Activated CD8-positive, alpha-beta memory T cell treated with anti-CD3 and anti-CD28 coated beads, Interleukin-2, amount 10 ng/mL, durations not matched to agents 7 days and 5 days (primary cell): ENCODE measurements at places on chromosomes 2 and 18. TPM values are rescaled to one million over a fixed set of nuclear protein-coding genes. Genes with fewer than 3 reads are reported as not detected.

DNA sequence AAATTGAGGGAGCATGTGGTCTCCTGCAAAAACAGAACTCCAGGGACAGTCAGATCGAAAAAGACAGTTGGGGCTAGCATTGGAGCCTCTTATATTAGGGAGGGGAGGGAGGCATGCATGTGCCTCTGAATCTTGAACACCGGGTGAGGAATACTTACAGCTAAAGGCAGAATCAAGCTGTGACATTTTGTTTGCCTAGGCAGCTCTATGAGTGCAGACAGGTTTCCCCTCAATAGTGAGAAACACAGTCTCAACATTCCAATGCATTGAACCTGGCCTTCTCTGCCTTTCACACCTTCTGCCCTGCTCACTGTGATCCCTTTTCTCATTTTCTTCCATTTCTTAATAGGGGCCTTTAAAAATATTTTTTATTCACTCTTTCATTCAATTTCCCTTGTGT, 140.4 kb downstream of the THSD7B start:
- no peak overlapping the region for H3K27ac ChIP-seq
- H3K27me3 ChIP-seq, result no peaks in the 10 kb centered on the region
- no peaks in the 10 kb centered on the region for H3K4me1 ChIP-seq
- no peaks in the 10 kb centered on the region for H3K36me3 ChIP-seq

DNA sequence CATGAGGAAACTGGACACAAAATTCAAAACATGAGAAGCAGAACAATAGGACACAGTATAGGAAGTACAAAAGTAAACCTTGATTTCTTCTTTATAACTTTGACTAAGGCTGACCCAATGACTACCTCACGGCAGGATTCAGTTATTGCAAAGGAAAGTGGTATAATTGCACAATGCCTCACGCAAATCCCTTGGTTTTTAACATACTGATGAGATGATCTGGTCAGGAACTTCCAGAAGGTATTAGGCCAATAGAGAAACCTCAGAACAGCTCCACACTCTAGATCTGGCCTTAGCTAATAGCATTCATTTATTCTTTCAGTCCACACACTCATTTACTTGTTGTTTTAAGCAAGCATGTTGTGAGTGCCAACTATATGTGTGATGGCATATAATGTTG, 1526.9 kb upstream of the ACVR2A start:
- H3K4me1 ChIP-seq, result no peaks in the 10 kb centered on the region
- no peak overlapping the region for H3K4me3 ChIP-seq

DNA sequence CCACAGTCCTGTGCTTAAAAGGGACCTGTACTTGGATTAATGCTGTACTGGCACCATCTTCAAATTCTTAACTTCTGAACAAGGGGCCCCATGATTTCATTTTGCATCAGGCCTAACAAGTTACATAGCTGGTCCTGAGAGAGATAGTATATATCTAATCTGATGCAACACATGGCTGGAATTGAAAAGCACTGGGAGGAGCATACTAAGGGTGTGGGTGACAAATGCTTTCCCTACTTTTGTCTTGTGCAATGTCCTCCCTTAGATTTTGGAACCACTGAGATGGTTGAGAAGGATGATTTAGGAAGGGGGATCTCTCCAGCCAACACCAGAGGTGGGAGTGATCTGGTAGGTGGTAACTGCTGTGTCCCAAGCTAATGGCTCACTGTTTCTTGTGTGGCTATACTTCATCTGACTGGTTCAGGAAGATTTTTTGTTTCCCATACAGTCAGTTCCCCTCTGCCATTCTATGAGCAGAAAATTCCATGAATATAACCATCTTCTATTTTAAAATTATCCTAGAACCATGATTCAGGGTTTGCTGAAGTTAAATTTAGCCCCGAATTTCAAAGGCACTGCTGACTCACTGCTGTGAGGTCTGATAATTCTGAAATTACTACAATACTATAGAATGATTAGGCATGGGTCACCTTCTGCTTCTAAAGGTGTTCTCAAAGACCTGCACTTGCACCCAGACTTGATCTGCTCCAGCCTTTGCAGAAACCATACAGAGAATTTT, 108.3 kb upstream of the NCKAP5 start:
- DNase-seq, result no peak
- H3K36me3 ChIP-seq, result no peaks in the 10 kb centered on the region
- H3K27ac ChIP-seq, result no peak overlapping the region
- no peaks in the 10 kb centered on the region for H3K4me1 ChIP-seq
- H3K4me3 ChIP-seq, result no peak overlapping the region
- peaks cover 19% of the 10 kb centered on the region for H3K27me3 ChIP-seq

GRCh38 chr2:29763371-29763770, 158.0 kb downstream of the ALK start:
- peaks cover 3% of the 10 kb centered on the region for H3K27me3 ChIP-seq
- no peak for DNase-seq
- H3K4me3 ChIP-seq, result no peak overlapping the region
- no peaks in the 10 kb centered on the region for H3K4me1 ChIP-seq
- H3K36me3 ChIP-seq, result no peaks in the 10 kb centered on the region

GRCh38 chr2:226478109-226478809, 321.4 kb downstream of the IRS1 start:
- H3K27ac ChIP-seq, result no peak overlapping the region
- DNase-seq, result no peak
- no peaks in the 10 kb centered on the region for H3K36me3 ChIP-seq
- H3K4me1 ChIP-seq, result no peaks in the 10 kb centered on the region

DNA sequence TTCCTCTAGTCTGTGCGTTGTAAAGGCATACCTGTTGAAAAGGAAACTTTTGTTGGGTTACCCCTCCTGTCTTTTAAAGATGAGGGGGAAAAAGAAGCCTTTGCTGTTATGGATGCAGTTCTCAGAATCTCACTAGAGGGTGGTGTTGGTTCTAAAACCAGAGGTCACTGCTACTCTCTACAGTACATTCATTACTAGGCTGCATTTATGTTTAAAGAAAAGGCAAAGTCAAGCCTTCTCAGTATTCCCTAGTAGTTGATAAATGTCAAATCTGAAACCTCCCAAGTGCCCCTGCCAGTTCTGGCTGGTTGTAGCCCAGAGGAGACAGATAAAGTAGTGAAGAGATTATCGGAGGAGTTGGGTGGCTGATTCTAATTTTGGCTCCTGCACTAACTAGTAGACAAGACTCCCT, 1.4 kb upstream of the PLCL1 start:
- peaks cover 20% of the 10 kb centered on the region for H3K4me1 ChIP-seq
- no peak overlapping the region for H3K4me3 ChIP-seq
- peaks cover 55% of the 10 kb centered on the region for H3K27me3 ChIP-seq
- no peak for DNase-seq
- no peak overlapping the region for H3K27ac ChIP-seq

GRCh38 chr2:627926-628560, 49.2 kb downstream of the TMEM18 start:
- H3K27me3 ChIP-seq, result peaks cover 4% of the 10 kb centered on the region
- H3K4me3 ChIP-seq, result no peak overlapping the region
- no peak overlapping the region for H3K27ac ChIP-seq

GRCh38 chr18:55864281-55864680, 276.3 kb upstream of the TCF4 start:
- no peaks in the 10 kb centered on the region for H3K27me3 ChIP-seq
- H3K4me3 ChIP-seq, result no peak overlapping the region
- H3K36me3 ChIP-seq, result no peaks in the 10 kb centered on the region
- no peaks in the 10 kb centered on the region for H3K4me1 ChIP-seq

GRCh38 chr2:61727746-61728145, 126.1 kb downstream of the FAM161A start:
- no peaks in the 10 kb centered on the region for H3K4me1 ChIP-seq
- peaks cover 3% of the 10 kb centered on the region for H3K27me3 ChIP-seq
- no peaks in the 10 kb centered on the region for H3K36me3 ChIP-seq
- H3K4me3 ChIP-seq, result no peak overlapping the region
- no peak overlapping the region for H3K27ac ChIP-seq

DNA sequence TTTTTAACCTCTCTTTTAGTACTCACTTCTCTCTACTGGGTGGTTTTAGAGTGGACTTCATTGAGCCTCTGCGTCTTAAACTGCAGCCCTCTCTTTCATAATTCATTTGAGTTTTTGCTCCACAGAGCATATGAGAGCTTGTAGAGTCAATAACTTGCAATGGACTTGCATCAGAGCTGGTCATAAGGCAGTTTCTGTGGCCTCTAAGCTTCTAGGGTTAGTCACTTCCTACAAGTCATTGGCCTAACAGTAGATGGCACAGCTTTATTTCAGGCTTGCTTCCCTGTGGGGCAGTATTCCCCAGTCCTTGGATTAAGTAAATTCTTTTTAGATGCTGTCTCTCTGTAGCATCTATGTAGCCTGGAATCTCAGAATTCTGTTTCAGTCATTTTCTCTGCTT, 1435.7 kb downstream of the LRP1B start:
- H3K4me1 ChIP-seq, result no peaks in the 10 kb centered on the region
- no peak overlapping the region for H3K27ac ChIP-seq
- H3K27me3 ChIP-seq, result no peaks in the 10 kb centered on the region
- no peak for DNase-seq

GRCh38 chr2:855177-855576, 95.5 kb upstream of the SNTG2 start:
- H3K4me1 ChIP-seq, result peaks cover 16% of the 10 kb centered on the region
- no peak overlapping the region for H3K27ac ChIP-seq
- no peak for DNase-seq
- H3K4me3 ChIP-seq, result no peak overlapping the region
- no peaks in the 10 kb centered on the region for H3K27me3 ChIP-seq

DNA sequence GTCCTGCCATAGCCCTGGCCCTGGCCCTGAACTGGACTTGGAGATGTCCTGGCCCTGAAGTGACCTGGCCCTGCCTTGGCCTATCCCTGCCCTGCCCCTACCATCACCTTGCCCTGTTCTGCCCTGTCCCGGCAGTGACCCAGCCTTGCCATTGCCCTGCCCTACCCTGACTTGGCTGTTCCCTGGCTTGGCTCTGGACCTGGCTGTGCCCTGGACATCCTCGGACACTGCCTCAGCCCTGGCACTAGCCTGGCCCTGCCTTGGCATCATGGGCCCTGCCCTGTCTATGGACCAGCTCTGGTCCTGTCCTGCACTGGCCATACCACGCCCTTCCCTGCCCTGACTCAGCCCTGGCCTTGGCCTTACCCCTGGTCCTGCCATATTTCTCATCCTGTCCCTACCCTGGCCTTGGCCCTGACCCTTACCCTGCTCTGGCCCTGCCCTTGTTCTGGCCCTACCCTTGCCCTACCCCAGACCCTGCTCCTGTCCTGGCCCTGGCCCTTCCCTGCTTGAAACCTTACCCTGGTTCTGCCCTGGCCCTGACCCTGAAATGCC, 6.1 kb upstream of the ANKRD62 start:
- H3K4me1 ChIP-seq, result no peaks in the 10 kb centered on the region
- H3K36me3 ChIP-seq, result no peaks in the 10 kb centered on the region
- H3K27me3 ChIP-seq, result peaks cover 16% of the 10 kb centered on the region
- DNase-seq, result no peak
- H3K27ac ChIP-seq, result no peak overlapping the region

GRCh38 chr18:5972298-5972697, 77.0 kb upstream of the TMEM200C start:
- H3K4me1 ChIP-seq, result peaks cover 7% of the 10 kb centered on the region
- no peaks in the 10 kb centered on the region for H3K36me3 ChIP-seq
- H3K27ac ChIP-seq, result no peak overlapping the region
- no peak overlapping the region for H3K4me3 ChIP-seq
- H3K27me3 ChIP-seq, result no peaks in the 10 kb centered on the region

DNA sequence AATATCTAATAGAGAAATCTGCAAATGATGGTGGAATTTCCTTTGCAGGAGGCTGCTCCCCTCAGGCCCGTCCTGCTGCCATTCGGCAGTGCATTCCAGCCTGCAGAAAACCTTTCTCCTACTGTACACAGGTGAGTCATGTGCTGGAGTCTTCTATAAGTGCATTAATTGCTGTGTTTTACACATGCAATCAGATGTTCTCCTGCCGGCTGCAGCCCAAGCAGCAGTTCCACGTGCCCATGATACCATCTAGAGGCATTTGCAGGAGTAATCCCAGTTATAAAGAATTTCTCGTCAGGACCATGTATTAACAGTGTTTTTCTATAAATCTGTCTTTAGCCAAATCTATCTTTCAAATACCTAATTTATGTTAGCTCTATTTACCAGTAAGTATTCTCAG, 304.7 kb upstream of the HNMT start:
- no peak overlapping the region for H3K27ac ChIP-seq
- H3K4me1 ChIP-seq, result no peaks in the 10 kb centered on the region
- no peaks in the 10 kb centered on the region for H3K36me3 ChIP-seq
- H3K27me3 ChIP-seq, result no peaks in the 10 kb centered on the region
- no peak for DNase-seq

- no peak overlapping the region for H3K4me3 ChIP-seq
- no peak for DNase-seq
- no peaks in the 10 kb centered on the region for H3K27me3 ChIP-seq
- H3K36me3 ChIP-seq, result no peaks in the 10 kb centered on the region
- H3K27ac ChIP-seq, result no peak overlapping the region
- H3K4me1 ChIP-seq, result no peaks in the 10 kb centered on the region
These were observed 1399.0 kb upstream of the ZEB2 start for GRCh38 chr2:145918951-145919350.

DNA sequence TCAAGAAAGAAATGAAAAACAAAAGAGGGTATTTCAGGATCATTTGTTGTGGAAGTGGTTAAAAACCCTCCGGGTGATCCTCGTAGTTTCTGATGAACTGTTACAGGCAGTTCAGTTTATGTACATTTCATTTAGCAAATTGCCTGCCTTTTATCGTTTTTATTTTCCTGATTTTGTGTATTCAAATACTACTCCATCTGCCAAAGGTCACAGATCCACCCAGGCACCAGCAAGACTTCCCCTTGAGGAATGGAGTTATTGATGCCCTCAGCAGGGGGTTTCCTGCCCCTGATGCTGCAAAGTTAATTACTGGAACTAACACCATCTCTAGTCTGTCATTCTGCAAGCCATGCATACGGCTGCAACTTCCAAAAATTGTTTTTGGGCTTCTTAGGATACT, 641.9 kb downstream of the SLC4A3 start:
- no peak overlapping the region for H3K27ac ChIP-seq
- H3K4me1 ChIP-seq, result no peaks in the 10 kb centered on the region
- no peaks in the 10 kb centered on the region for H3K36me3 ChIP-seq
- H3K27me3 ChIP-seq, result no peaks in the 10 kb centered on the region

DNA sequence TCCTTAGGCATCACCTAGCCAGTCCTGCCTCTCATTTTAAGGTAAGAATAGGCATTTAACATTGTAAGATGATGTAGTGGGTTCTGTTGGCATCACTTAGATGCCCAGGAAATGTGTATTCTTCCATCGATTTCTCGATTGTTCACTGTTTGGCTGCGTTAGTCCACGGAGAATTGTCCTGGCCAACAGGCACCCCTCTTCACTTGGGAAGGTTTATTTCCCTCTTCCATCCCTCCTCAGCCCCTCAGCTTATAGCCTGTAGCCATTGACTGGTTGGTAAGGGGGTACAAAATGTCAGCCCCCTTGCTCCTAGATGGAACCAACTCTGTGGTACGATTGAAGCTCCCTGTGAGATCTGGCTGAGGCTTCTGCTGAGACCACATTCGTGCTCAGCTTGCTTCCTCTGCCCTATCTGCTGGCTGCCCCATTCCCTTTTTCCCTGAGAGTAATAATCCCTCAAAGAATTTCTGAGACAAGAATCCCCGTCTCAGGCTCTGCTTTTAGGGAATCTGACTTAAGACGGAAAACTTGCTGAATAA, 43.4 kb downstream of the PLEKHA3 start:
- peaks cover 31% of the 10 kb centered on the region for H3K36me3 ChIP-seq
- peak overlapping the region; percentile 91 for H3K4me3 ChIP-seq
- H3K4me1 ChIP-seq, result peaks cover 53% of the 10 kb centered on the region
- H3K27me3 ChIP-seq, result no peaks in the 10 kb centered on the region
- DNase-seq, result no peak

DPP4 gene
- total RNA-seq, result 106 TPM

GATA6 gene
- not detected for total RNA-seq

NDC80 gene
- 101 TPM for total RNA-seq

CXCR4 gene
- 160 TPM for total RNA-seq

PTPRN gene
- total RNA-seq, result not detected

LOXL3 gene
- 1.8 TPM for total RNA-seq

BUB1 gene
- 126 TPM for total RNA-seq

CABYR gene
- total RNA-seq, result 1.2 TPM
